ENCODE measurements at places on chromosomes 6 and 20. TPM values are rescaled to one million over a fixed set of nuclear protein-coding genes. Genes with fewer than 3 reads are reported as not detected.

DNA sequence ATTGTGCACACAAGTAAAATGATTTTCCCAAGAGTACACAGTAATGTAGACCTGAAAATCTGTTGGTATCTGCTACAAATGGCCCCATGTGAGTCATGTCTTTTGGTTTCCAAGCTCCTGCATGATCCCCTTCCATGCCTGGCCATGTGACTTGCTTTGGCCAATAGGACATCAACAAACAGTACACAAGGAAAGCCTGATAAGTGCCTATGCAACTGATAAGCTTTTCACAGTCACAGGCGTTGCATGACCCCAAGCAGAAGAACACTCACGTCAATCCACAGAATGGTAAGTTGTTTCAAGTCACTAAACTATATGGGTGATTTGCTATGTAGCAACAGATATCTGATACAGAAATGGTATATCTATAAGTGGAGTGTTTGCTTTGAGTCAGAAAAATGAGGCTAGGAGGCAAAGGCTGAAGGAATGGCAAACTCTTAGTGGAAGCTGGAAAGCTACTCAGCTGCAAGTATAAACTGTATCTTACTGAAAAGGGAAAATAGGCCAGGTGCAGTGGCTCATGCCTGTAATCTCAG lies 160.1 kb upstream of the BEND3 start:
- DNase-seq = no peak

DNA sequence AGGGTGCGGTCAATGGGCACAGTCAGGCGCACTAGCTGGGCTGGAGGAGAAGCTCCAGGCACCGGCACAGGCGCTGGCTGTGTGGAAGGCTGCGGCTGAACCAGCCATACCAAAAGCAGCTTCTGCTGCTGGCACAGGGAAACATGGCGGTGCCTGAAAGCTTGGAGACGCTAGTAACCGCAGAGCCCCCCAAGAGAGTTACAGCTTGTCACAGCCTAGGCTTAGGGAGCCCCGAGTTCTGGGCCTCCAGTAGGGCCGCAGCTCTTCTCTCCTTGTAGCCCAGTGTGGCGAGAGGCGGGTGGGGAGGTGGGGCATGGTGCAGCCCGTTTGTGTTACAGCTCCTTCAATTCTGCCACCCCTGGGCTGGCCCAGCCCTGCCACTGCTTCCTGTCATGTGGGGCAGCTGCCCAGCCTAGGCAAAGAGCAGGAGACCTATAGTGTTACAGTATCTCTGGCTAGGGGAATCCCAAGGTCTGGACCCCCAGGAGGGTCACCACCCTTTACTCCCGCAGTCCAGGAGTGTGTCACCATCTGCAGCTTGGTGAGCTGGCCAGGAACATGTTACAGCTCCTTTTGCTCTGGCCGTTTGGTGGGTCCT lies 58.6 kb upstream of the MANEA start:
- DNase-seq = no peak

GRCh38 chr20:60543598-60543997 lies 585.4 kb downstream of the CDH26 start:
- DNase-seq = no peak

DNA sequence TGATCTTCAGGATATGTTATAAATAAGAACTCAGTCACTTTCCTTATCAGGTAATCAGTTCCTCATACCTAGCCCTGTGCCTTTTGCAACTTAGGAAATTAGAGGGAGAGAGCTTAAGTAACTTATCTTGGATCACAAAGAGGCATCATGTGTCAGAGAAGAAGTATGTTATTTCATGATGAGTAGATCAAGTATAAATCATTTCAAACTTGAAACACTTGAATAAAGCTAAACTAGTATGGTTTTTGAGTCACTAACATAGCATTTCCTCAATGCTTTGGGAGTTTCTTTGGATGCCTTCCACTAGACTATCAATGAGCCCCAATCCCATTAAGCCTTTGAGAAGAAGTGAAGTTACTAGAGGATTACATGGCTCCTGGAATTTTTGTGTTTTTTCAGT lies 102.6 kb upstream of the TNFAIP3 start:
- DNase-seq = no peak

DNA sequence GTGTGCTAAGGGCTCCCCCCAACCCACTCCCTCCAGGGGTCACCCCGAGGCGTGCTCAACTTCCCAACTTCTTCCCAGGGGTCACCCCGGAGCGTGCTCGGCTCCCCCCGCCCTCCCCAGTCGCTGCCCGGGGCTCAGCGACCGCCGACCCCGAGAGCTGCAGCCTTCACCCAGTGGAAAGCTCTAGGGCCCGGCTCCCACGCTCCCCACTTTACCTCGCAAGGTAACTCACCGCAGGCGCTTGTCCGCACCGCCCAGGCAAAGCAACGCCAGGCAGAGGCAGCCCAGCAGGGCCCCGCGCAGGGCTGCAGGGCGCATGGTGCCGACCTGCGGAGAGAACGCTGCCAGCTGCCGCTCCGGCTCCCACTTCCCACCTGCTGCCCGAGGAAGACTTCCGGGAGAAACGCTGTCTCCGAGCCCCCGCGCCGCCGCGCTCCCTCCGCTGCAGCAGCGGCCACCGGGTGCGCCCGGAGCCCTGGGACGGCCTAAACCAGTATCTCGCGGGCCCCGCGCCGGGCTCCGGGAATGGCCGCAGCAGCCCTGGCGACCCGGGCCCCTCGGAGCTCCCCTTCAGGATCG lies 396 bp downstream of the RNASET2 start:
- DNase-seq = no peak

GRCh38 chr6:53059648-53060589 lies 5.3 kb upstream of the FBXO9 start:
- DNase-seq = no peak

GRCh38 chr6:107642095-107642860 lies 152.4 kb downstream of the SOBP start:
- DNase-seq = no peak

GRCh38 chr6:85323435-85324040 lies 126.3 kb upstream of the NT5E start:
- peak; percentile 6 for DNase-seq

- DNase-seq = no peak
Observed at GRCh38 chr6:20866935-20867703, 332.9 kb downstream of the CDKAL1 start.

The MCHR2 gene
- not detected for total RNA-seq

The TLDC2 gene
- total RNA-seq = under 0.01 TPM

The HMGA1 gene
- total RNA-seq = 258 TPM

The FBXO5 gene
- total RNA-seq = 3.2 TPM

The DOK5 gene
- 0.54 TPM for total RNA-seq

The CCN5 gene
- total RNA-seq = under 0.01 TPM
